Dermis lymphatic vessel endothelial cell (primary cell): ENCODE measurements at places on chromosomes 6 and 20. TPM values are rescaled to one million over a fixed set of nuclear protein-coding genes. Genes with fewer than 3 reads are reported as not detected.

Gene EYA2
- total RNA-seq: 0.11 TPM in 1 of 2 replicates, not detected in the other

Gene TXLNB
- total RNA-seq: 0.65 and 0.95 TPM in 2 replicates

Gene DEFB124
- not detected in 2 replicates for total RNA-seq

Gene APCDD1L
- 0.11 TPM in 1 of 2 replicates, not detected in the other for total RNA-seq
